Tibial artery (tissue), 4 donors: ENCODE measurements at places on chromosomes 11 and 22.
A peak's percentile ranks its signal among the peaks of the same experiment; 100 is the strongest.

GRCh38 chr11:111718436-111718835, 47.8 kb downstream of the PPP2R1B start:
- no peak for DNase-seq

DNA sequence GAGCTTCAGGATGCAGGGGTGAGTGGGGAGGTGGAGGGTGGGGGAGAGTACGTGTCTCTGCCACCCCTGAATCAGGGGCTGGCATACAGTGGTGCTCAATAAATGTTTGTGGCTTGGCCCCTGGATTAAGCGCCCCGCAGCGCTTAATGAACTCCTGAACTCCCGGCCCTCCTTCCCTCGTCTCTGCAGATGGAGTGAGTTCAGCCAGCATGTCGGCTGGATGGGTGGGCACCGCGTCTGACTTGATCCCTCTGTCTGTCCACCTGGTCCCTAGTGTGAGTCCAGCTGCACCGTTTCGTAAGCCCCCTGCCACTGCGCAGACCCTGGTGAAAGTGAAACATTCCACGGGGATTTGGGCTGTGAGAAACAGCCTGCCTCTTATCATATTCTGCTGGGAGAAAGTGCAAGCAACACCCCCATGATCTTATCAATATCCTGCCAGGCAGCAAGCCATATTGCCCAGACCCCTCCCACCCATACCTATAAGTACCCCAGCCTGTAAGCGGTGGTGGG, 12.0 kb upstream of the MRGPRD start:
- DNase-seq: no peak

DNA sequence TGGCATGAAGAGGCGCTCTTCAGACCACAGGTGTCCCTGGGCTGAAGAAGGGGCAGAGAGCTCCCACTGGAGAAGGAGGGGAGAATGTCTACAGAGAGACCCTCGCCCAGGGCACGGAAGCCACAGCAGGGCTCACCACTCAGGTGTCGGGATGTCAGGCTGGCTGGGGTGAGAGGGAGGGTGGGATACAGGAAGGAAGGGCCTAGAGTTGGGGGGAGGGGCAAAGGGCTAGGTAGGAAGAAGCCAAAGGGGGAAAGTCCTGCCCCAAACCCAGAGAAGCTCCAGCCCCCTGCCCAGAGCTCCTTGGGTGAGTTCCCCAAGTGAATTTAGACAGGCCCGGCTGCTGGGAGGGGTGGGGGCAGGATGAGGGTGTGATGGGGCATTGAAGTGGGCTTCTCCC, 232.0 kb downstream of the CEP164 start:
- no peak for DNase-seq

DNA sequence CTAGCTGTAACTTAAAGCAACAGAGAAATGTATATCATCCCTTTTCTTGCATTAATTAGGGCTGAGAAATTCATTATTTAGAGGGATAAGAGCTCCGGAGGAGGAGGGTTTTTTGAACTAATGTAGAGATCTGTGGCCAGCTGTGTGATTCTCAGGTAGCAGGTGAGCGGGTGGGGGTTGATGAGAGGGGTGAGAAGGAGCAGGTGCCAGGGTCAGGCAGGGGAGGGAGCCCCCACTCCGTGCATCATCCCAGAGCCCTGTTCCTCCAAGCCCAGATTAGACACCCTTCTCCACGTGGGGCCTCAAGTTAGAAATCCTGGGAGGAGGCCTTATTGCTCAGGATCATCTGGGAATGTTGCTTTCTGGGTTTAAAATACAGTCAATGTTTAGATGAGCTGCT, 24.9 kb downstream of the ZBTB16 start:
- DNase-seq: no peak

- DNase-seq: no peak
Observed at GRCh38 chr11:11078344-11079086, 220.7 kb upstream of the ZBED5 start.

DNA sequence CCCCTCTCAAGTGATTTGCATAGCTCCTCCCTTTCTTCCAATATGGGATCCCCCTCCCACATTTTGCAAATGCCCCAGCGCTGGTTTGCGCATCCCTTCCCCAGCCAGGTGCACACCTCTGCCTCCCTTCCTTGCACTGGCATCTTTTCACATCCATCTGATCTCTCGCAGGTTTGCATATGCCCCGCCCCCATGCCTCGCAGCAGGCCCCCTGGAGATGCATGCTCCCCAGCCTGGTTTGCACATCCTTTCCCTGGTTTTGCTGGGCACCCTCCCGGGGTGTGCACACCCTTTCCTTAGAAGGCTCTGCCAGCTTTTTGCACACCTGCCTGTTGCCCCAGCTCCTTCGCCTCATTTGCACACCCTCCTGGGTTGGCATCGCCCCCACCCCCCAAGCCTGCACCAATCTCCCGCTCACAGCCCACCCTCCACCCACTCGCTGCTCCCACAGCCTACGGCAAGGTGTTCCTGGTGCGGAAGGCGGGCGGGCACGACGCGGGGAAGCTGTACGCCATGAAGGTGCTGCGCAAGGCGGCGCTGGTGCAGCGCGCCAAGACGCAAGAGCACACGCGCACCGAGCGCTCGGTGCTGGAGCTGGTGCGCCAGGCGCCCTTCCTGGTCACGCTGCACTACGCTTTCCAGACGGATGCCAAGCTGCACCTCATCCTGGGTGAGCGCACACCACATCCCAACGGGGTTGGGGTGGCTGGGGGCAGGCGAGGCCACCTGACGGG, 917 bp downstream of the RPS6KA4 start:
- DNase-seq: no peak

GRCh38 chr11:79940974-79941735, 500.3 kb upstream of the TENM4 start:
- no peak for DNase-seq

- DNase-seq: no peak
Observed at GRCh38 chr11:48041877-48042695, 61.7 kb downstream of the PTPRJ start.

- DNase-seq: no peak
Observed at GRCh38 chr11:10844356-10844755, 13.5 kb downstream of the ZBED5 start.

DNA sequence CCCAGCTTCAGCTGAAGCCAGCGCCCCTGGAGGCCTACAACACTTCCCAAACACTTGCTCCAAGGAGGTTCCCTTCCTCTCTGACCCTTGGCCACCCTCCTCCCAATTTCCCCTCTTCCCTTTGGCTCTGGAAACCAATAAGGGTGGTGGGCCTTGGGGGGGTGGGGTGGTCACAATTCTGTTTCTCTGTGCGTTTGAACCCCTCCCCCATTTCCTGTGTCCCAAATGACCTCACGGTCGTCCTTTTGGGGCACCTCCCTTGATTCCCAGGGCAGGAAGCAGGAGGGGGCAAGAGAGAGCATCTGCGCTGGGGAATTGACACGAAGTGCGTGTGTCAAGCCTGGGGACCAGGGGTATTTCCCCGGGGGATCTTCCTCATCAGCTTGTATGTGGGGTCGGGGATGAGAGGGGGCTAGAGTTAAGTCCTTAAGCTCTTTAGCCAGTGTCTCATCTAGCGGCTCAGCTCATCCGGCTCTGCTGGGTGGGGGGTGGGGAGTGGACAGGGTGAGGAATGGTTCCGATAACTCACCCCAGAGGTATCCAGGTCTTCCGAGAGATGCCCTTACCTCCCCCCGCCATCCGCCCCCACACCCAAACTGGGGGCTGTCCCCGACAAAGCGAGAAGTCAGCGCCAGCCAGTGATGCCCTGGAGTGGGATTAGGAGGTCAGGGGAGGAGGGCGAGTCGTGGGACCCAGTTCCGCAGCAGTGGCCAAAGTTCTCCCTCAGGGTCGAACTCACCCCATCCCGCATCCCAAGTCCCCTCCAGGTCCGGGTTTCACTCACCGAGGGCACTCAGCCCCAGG, 587 bp downstream of the ESAM start:
- DNase-seq: no peak

DNA sequence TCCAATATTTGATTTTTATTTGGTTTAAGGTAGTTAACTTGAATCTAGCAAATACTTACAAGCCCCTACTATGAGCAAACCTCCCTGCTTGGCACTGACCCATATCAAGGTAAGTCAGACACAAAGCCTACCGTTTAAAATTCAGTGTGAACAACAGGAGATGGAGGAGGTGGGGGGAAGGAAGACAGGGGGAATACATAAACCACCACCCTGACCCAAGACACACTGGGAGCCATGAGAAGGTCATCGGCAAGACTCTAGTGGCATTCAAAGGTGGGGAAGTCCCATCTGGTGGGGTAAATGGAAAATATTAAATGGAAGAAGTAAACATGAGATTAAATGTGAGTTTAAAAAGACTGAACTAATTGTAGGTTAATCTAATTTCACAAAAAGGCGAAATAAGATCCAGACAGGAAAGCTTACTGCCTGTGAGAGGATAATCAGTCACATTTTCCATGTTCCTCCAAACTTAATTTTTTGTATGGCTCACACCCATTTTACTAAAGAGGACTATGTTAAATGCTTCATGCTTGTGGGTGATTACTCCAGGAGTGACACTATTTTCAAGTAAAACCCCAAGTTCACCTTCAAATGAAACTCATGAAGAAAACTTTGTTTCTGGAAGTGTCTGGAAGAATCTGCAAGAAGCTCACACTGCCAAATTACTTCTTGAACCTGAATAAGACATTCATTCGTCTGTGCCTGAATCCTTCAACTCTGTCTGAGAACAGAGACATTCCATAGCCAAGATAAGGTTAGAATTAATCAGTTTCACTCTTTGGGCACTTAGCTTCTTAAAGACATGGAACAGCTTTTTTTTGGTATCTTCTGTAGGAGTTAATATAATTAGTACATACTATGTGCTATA, 51.7 kb downstream of the PITPNB start:
- DNase-seq: no peak

DNA sequence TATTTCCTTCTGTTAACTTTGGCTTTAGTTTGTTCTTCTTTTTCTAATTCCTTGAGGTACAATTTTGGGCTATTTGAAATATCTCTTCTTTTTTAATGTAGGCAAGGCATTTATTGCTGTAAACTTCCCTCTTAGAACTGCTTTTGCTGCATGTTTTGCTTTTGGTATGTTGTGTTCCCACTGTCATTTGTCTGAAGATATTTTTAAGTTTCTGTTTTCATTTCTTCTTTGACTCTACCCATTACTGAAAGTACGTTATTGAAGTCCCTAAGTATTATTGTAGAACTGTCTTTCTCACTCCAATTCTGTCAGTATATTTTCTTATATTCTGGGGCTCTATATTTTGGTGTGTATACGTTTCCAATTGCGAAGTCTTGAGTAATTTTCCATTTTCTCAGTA, 77.9 kb downstream of the KCNQ1OT1 start:
- DNase-seq: no peak

DNA sequence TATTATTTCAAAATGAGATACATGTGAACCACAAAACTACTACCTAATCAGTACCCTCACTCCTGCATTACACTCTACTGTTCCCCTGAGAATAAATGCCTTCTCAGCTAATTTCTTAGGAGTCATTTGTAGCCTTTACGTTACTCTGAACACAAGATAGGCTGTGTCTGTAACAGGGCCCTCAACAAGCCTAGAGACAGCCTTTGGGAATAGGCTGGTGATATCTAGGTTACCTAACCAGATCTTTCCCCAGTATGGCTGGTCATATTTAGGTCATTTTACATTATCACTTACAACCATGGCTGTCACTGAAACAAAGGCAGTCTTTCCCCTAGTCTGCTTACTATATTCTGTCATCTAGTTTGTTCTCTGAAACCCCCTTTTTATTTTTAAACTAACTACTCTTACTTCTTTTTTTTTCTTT, 14.2 kb downstream of the ATM start:
- DNase-seq: no peak

GRCh38 chr22:24049978-24050377, 38.9 kb downstream of the CABIN1 start:
- DNase-seq: no peak

- no peak for DNase-seq
Observed at GRCh38 chr11:77203901-77204753, 76.1 kb downstream of the MYO7A start.

- no peak for DNase-seq
Observed at GRCh38 chr22:32411402-32411801, 645 bp downstream of the RTCB start.

DNA sequence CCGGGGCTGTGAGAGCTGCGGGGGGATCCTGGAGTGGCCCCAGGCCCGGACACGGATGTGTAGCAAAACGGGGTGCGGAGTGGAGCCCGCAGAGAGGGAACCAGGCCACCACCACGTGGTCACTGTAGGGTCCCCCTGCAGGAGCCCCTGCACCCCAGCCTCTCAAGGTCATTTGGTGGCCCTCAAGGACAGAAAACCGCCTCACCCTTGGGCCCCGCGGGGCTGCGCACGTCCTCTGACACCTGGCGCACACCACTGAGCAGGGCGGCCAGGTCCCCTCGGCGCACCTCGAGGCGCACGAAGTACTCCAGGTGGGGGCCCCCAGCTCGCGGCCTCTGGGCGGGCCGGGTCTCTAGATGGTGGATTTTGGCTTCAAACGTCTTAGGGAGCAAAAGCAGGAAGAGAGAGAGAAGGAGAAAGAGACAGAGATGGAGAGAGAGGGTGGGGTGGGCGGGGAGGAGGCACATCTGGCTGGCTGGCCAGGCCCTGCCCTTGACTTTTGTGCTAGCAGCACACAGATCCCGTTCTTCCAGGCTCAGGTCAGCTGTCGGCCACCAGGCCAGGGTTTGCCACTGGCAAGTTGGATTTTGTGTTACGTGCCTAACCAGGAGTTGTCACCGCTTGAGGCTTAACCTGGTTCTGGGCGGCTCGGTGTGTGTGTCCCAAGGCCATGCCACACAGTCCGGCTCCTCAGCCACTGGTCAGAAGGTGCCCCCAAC, 3.2 kb downstream of the TH start:
- DNase-seq: no peak

DNA sequence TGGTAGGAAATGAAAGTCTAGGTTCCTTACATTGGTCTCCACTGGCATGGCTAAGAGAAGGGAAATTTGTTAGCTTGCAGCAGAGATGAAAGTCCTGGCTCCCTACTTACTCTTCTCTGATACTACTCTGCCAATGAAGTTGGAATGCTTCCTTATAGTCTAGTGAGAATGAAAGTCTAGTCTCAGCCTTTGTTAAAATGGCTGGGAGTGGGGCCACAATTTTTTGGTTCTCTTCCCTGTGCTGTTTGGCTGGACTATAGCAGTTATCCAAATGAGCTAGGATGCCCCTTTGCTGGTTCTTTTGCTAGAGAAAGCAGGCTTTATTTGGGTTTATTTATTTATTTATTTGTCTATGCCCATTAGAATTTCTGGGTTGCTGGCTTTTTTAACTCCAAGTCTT, 414.3 kb downstream of the AASDHPPT start:
- DNase-seq: no peak

GRCh38 chr11:85913513-85913912, 58.3 kb downstream of the CCDC83 start:
- no peak for DNase-seq

GRCh38 chr11:107908211-107908610, 20.0 kb upstream of the RAB39A start:
- no peak for DNase-seq

- DNase-seq: no peak
Observed at GRCh38 chr11:17803754-17804334, 69.3 kb downstream of the KCNC1 start.

- DNase-seq: no peak
Observed at GRCh38 chr11:94175535-94175934, 46.9 kb downstream of the PANX1 start.

GRCh38 chr11:69644071-69644961, 3.4 kb downstream of the CCND1 start:
- DNase-seq: peak; percentile 55
